ENCODE measurements at places on chromosomes 3 and 15. TPM values are rescaled to one million over a fixed set of nuclear protein-coding genes. Genes with fewer than 3 reads are reported as not detected.
A peak's percentile ranks its signal among the peaks of the same experiment; 100 is the strongest.

GRCh38 chr3:55724821-55725220, 237.7 kb upstream of the WNT5A start:
- DNase-seq: no peak

The CLDN16 gene
- total RNA-seq: not detected

The CHST13 gene
- 0.05 TPM for total RNA-seq

GRCh38 chr3:111768571-111769100, 90.4 kb upstream of the PHLDB2 start:
- peak; percentile 84 for DNase-seq

The SCAMP5 gene
- total RNA-seq: 3.0 TPM

DNA sequence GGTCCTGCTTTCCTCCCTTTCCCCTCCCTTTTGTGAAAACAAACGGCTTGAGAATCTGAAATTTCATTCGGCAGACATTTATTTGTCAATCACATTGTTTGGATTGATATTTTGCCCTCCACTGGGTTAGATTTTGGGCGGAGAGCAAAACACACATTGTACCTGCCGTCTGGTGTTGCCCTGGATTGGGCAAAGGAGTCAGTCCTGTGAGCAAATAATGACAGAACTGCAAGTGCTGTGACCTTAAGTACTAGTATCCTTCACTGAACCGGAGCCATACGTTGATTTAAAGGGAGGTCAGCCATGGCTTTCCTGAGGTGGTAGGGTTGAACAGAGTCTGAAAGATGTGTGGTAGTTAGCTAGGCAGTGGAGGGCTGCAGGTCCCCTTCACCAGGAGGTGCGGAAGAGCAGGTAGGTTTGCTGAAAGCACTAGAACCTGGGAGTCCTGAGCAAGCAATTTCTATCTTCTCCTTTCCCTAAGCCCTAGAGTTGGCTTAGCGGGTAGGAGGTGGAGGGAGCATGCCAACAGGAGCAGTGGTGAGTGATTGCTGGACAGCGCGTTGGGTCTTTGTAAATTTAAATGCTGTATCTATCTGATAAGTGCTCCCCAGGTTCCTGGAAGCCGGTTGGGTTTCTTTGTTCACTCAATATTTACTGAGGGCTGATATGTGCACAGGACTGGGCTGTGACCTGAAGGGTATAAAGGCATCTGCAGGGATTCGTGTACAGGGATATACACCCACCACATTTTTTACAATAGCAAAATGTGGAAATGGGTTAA, 2.0 kb downstream of the PDIA5 start:
- no peak for DNase-seq

The MCF2L2 gene
- 0.05 TPM for total RNA-seq

The B3GNT5 gene
- 6.7 TPM for total RNA-seq

The LTK gene
- total RNA-seq: 0.05 TPM

DNA sequence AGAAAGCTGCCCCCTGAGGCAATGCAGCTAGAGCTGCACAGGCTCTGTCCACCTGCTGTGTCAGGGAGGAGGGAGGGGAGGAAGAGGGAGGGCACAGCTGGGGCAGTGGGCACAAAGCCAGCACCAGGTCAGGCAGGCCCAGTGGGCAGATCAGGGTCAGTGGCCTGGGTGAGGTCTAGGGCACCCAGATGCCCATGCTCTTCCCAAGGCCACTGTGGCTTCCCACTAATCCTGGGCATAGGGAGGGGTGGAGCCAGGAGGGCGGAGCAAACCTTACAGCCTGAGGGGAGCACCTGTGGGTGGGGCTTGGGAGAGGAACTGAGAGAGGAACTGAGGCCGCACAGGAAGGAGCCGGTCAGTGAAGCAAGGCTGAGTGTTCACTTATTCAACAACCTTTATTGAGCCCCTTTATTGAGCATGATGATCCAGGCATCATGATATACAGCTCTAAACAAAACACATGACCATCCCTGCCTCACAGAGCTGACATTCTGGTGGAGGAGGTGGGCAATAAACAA, 55.0 kb downstream of the RHCG start:
- no peak for DNase-seq
